ENCODE measurements at places on chromosomes 1 and 21.

- no peak for DNase-seq
Measured at GRCh38 chr1:172431204-172431603, 10.7 kb downstream of the C1orf105 start.

DNA sequence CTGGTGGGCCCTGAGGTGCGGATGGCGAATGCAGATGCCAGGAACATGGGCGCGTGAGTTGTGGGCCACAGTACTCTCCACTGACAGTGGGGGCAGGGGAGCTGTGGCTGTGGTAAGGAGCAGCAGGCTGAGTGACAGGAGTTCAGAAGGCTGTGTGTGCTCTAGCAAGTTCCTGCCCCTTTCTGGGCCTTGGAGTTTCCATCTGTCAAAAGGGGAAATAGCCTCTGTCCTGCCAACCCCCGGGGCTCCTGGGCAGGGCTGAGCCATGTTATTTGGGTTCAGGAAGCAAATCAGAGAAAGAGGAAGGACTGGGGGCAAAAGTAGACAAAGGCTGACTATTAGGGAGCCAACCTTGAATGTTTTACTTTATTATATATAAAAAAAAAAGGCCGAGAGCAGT is 19.5 kb upstream of the MFN2 start:
- DNase-seq = peak; percentile 84

GRCh38 chr1:38139738-38140487 is 93.3 kb upstream of the POU3F1 start:
- DNase-seq = no peak

DNA sequence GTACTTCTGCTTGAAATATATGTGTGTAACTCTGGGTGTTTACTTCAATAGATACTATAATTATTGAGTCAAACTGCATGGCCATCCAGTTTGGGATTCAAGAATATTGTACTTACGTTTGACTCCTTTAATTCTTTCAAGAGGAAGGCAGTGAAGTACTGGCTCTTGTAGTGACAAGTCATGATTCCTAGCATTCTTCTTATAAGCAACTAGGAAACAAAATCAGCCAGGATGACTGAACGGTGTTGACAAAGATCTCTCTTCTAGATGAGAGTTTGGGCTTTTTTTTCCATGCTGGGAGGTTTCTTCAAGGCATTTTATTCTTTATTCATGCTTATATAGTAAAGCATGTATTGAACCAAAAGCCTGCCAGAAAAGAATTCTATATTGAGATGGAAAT is 58.3 kb downstream of the CLEC20A start:
- DNase-seq = no peak

DNA sequence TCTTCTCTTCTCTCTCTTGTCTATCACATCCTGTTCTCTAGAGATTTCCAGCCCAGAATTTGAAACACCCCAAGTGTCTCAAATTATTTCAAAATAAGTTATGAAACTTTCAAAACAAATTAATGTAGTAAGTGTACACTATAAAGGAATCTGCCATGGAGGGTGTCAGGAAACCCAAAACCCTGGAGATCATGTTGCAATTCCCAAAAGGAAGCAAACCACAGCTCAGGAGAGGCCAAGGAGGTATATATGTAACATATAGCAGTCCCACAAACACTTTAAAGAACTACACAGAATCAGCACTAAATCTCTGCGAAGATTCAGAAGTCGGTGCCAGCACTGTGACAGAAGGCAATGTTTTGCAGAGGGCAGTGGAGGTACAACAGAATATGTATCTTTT is 26.6 kb downstream of the PTPN14 start:
- DNase-seq = no peak

- DNase-seq = no peak
Measured at GRCh38 chr1:225567789-225568188, 85.1 kb downstream of the ENAH start.

- DNase-seq = no peak
Measured at GRCh38 chr1:202131956-202132821, 9.5 kb downstream of the GPR37L1 start.

DNA sequence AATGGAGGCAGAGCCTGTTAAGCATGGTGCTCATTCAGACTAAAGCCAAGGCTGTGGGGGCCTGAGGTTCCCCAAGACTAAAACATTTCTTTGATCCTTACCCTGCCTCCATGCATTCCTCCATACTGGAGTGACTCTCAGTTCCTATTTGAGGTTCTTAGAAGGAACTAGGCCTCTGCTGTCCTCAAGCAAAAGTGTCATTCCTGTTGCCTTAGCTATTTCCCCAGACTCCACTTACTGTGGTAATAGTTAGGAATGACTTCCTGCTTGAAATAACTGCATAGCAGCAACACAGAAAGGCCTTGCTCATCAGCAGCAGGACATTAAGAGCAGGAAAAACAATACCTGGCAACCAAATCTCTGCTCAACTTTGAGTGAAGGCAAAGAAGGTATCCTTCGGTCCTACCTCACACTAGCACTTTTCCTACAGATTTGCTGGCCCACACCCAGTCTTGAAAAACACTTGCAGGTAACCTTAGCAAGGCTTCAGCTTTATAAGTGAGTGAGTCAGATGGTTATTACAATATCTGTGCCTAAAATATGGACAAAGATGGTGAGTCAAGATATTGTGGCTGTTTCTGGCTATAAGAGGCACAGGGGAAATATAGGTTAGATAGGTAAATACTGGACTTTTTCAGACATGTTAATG is 14.8 kb downstream of the LRRC41 start:
- DNase-seq = peak; percentile 74

DNA sequence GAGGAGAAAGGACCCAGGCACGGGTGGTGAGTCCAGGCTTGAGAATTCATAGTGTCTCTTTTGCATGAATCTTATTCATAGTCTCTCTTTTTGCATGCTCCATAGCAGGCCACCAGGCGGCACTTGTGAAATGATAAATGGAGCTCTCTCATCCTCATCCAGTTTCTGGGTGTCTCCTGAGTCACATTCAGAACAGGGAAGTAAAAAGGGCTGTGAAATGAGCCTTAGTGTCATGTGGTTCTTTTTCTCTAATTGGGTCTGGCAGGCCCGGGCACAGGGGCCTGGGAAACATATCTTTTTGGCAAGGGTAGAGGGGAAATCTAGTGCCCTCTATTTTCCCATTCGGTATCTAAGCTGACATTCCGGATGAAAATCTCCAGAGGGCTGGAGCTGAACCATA is 19.1 kb upstream of the NCF2 start:
- peak; percentile 92 for DNase-seq

DNA sequence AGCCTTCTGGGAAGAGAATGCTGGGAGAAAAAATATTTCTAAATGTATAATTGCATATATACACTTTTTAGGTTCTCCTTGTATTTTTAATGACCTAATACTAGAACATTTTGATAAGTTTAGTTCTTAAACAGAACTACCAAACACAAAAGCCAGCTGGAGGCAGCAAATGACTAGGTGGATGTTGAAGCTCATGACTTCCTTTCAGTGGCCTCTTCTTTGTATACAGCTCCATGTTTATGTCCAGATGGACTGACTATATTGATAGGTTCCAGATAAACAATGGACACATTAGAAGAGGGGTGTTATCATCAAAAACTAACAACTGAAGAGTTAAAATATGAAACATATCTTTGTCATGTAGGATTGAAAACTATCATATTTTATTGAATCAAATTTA is 52.5 kb downstream of the LRRC8D start:
- DNase-seq = no peak

DNA sequence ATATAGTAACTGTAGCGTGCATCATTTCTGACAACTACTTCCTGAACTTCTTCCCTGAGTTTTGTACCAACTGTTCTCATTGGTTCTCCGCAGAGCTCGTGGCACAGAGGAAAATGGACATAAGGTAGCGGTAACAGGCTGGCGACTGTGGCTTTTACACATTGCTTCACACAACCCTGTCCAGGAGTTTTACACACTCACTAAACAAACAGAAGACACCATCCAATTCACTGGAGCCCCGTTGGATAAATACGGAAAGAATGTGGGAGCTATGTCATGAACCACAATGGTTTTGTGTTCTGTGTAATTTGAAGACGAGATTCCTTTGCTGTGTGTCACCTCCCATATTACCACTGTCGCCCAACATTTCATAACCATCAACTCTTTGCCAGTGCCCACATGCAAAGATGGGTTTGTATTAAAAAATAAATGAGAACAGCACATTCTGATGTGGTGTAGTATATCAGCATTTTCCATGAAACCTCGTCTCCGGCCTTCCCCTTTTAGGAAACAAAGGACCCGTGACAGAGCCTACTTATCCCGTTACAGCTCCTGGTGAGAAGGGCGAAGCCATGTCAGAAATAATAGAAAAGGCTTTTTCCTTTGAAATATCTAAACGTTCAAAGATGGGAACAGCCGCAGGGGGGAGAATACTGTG is 47.4 kb upstream of the ENAH start:
- no peak for DNase-seq
